NCI-H526 treated with DMSO at 0.1 percent for 48 hours (cell line): ENCODE measurements at places on chromosomes 5 and 9.

DNA sequence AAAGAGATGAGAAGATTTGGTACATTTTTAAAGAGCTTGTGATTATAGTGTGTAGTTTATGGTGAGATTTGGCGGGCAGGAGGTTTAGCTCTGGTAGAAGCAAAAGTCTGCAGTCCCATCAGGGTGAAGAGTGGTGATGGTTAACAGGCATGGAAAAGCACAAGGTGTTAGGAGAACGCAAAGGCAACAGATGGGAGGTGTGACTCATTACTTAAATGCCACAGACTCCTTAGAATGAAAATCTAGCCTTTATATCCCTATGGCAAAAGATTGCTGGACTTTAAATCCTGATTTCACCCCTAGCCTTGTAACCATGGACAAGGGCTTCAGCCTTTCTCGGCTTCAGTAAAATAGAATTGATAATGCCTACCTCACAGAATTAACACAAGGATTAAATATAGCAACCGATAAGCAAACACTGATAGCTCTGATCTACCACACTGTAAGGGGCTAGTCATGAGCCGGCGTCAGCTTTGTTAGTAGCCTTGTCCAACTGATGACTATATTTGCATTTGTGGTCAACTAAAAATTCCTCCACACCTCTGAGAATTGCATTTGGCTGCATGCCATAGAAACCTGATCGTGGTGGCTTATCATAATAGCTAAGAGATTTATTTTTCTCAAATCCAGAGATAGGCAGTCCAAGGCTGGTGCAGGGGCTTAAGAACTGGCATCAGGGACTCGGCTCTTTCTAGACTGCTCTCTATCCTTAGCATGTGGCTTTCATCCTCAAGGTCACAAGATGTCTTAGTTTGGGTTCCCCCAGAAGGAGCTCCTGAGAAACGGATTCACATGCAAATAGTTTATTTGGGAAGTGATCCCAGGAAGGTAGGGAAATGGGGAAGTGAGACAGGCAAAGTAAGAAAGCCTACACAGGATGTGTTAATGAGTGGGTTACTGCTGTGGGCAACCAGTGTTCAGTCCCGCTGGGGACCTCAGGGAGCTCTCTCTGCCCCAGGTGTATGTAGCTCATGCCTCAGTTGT lies 19.6 kb downstream of the MFAP3 start:
- peak; percentile 91 for DNase-seq

GRCh38 chr9:124291801-124292396 lies 34.1 kb downstream of the NEK6 start:
- no peak for DNase-seq

DNA sequence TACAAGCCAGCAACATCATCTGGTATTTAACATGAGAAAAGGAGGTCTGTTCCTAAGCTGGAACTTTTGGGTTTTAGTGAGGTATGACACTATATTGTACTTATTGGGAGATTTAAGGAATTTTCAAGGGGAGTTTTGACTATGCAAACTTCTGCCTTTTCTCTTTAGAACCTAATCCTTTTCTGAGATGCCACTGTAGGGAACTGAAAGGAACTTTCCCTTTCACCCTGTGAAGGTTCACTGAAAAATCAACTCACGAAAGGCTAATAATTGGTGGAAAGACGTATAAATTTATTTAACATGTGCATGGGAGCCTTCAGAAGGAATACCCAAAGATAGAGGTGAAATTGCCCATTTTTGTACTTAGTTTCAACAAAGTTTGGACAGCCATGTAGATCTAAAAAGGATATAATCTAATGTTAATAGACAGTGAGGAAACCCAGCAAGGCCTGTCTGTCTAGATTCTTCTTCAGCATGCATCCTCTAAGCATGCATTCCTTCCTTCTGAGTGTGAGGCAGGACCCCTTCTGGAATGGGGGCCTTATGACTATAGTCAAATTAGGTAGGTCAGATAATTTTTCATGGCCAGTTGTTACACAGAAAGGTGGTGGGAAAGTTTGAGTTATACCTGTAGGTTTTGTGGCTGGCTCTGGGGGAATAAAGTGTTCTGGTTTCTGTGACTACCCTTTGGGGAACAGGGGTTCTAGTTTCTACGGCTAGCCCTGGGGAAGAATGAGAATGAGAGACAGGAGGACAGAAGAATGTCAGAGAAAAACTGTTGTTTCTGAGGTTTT lies 200.3 kb downstream of the C9orf152 start:
- DNase-seq: no peak

- no peak for DNase-seq
Measured at GRCh38 chr9:108073823-108074222, 584.3 kb upstream of the KLF4 start.

GRCh38 chr9:101167490-101168134 lies 139.1 kb downstream of the PLPPR1 start:
- no peak for DNase-seq

GRCh38 chr9:134961331-134962064 lies 43.8 kb upstream of the FCN1 start:
- DNase-seq: no peak

DNA sequence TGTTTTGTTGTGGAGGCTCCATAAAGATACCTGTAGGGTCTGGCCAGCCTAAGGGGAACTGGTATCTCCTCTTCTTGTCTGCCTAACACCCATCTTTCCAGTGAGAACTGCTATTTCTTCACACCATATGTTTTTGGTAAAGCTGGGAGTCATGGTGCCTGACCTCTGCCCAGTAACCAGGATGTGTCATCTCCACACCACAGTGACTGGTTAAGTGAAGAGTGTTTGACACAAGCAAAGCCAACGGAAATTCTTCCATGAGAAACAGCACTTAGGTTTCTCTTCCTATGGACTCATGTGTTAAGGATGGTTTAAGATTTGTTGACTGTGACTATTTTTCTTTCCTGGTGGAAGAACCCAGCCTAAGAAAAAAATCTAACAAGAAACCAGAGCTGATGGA lies 111.5 kb downstream of the HTR4 start:
- DNase-seq: no peak

GRCh38 chr5:126508962-126509279 lies 85.7 kb downstream of the GRAMD2B start:
- no peak for DNase-seq

DNA sequence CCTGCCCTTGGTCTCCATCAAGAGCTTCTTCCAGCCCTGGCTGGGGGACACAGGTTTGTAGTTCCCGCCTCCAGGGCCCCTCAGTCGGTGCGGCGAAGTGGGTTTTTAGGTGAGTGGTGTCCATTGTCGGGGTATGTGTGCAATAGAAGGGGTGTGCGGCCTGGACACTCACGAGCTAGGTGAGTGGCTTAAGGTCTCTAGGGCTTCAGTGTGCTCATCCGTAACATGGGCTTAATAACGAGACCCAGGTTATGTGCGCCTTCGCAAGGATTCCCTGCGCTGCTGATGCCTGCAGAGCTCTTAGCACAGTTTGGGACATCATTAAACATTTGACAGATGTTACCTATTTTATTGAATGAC lies 656 bp downstream of the CEP78 start:
- peak; percentile 25 for DNase-seq

DNA sequence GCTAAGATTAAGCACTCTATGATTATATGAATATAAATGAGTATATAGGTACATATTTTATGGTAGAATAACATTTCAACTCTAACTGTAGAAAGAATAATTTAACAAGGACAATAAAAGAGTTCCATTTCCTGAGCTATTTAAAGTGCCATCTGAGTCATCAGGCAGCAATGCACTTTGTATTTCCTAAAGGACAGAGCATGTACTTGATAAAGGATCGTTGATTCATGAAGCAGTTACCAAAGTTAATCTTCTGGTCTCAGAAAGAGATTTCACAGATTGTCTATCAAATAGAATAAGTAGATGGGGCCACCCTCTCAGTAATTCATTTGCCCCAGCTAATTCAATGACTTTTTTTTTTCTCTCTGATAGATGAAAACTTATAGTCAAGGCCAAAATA lies 747.8 kb downstream of the CDH18 start:
- DNase-seq: no peak

DNA sequence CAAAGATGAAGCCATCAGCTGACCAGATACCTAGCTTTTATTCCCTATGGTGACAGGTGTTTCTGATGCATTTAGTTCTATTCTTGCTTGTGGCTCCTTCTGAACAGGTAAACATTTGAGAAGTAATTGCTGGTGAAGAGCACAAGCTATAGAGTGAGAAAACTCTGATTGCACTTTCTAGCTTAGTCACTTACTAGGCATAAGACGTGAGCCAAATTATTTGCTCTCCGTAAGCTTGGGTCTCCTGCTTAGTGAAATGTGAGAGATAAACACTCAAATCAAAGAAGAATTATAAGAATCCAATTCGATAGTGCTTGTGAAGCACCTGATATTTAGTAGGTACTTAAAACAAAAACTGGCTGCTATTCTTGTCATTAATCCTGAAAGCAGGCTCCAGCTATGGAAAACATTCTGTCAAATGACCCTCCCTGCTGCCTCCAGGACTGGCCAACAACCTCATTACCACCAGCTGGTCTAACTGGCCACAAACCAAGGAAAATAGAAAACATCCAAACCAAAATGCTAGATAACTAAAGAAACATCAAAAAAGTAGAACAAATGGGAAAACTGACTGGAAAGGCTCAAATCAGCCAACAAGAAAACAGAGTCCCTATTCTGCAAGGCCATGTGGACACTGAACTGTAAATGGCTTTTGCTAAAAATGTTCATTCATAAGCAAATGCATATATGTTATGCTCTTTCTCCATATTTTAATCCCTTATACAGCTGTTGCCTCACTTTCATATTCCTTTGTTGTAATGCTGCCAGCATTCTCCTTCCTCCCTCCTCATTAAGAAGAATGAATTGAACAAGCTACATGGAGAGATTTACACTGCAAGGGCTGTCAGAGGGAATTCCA lies 616.1 kb downstream of the DTWD2 start:
- no peak for DNase-seq

- no peak for DNase-seq
Measured at GRCh38 chr9:120221844-120222243, 358.1 kb downstream of the CDK5RAP2 start.

DNA sequence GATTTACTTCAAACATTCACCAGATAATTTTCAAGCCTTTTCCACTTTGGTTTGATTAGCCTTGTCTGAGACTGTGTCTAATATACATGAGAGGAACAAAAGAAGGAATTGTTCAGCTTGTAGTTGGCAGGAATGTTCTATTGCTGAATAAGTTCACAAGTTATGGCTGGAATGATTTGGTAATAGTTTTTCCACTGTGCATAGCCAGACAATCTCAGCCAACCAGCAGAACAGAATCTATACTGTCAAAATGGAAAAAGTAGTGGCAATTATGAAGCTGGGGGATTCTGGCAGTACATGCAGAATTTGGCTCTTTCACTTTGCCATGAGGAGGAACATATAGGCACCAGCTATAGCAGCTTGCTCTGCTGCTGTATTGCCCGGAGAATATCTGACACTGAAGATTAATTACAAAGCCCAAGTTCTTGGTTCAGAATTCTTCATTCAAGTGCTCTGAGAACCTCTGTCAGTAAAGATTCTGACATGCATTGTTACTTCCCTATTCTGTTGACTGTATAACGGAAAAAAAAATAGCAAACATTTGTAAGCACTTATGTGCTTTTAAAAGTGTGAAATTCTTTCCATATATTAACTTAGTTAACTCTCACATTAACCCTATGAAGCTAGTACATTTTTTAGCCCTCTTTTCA lies 150.6 kb downstream of the PRR16 start:
- DNase-seq: no peak

- DNase-seq: no peak
Measured at GRCh38 chr5:52560366-52560765, 227.3 kb upstream of the ITGA1 start.

DNA sequence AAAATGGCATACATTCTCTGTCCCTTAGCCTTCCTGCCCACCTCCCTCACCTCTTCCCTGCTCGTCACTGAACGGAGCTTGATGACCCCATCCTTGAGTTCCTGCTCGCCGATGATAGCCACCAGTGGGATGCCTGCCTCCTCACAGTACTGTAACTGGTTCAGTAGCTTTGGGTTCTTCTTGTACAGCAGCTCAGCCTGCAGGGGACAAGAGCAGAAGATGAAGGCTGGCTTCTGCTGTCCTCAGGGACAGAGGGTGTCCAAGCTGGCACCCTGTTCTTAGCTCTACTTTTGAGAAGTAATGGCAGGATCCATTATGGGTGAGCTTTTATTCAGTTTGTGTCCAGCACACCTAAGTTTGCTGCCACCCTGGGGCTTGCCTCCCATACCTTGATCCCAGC lies 1.3 kb upstream of the DND1 start:
- DNase-seq: no peak

- DNase-seq: no peak
Measured at GRCh38 chr5:122442938-122443337, 130.9 kb downstream of the SNCAIP start.

DNA sequence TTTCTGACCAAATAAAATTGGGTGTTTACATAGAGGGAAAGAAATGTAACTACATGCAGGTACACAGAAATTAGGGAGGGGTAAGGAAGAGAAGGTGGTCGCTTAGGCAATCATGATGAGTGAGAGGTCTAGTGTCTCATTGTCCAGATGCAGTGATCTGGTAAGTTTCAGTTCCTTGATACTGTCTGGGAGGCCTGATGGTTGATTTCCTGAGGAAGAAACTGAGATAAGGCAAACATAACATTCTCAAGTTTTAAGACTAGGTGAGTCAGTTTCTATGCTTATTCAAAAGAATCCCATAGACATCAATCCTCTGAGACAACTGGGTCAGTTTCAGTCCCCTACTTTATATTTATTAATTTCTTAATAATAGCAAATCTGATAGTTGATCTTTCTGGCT lies 843.3 kb upstream of the CDH10 start:
- DNase-seq: no peak

GRCh38 chr5:179606071-179606909 lies 17.2 kb downstream of the HNRNPH1 start:
- DNase-seq: no peak

- no peak for DNase-seq
Measured at GRCh38 chr5:2071562-2071961, 188.8 kb upstream of the IRX4 start.

DNA sequence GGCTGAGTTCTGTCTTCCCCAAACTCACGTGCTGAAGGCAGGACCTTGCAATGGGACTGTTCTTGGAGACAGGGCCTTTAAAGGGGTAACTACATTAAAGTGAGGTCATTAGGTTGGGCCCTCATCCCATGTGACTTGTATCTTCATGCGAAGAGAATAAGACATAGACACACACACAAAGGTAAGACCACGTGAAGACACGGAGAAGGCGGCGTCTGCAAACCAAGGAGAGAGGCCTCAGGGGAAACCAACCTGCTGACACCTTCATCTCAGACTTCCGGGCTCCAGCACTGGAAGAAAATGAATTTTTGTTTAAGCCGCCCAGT lies 50.7 kb upstream of the KCNMB1 start:
- no peak for DNase-seq

GRCh38 chr5:16427587-16427986 lies 38.0 kb downstream of the ZNF622 start:
- DNase-seq: no peak
